ENCODE measurements at places on chromosomes 7 and 10.

- no peak for DNase-seq
Measured at GRCh38 chr7:17611611-17612010, 313.2 kb downstream of the AHR start.

DNA sequence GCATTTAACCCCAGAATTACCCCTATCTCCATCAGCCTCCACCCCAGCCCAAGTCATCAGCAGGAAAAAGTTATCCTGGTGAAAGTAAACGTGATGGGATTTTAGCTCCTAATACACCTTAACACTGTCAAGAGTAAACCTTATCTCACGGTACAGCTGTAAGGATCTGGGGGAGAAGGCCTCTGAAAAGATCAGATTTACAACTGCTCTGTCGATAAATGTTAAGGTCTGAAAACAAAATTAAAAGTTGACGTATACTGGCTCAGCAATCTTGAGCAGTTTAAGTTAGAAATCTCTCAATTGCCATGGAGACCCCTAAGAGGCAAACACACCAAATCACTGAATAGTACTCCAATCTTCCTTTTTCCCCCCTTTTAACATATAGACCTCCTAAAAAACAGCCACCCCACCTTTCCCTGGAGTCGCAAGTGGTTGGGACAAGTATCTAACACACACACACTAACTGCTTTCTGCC is 6.1 kb downstream of the SKAP2 start:
- no peak for DNase-seq

DNA sequence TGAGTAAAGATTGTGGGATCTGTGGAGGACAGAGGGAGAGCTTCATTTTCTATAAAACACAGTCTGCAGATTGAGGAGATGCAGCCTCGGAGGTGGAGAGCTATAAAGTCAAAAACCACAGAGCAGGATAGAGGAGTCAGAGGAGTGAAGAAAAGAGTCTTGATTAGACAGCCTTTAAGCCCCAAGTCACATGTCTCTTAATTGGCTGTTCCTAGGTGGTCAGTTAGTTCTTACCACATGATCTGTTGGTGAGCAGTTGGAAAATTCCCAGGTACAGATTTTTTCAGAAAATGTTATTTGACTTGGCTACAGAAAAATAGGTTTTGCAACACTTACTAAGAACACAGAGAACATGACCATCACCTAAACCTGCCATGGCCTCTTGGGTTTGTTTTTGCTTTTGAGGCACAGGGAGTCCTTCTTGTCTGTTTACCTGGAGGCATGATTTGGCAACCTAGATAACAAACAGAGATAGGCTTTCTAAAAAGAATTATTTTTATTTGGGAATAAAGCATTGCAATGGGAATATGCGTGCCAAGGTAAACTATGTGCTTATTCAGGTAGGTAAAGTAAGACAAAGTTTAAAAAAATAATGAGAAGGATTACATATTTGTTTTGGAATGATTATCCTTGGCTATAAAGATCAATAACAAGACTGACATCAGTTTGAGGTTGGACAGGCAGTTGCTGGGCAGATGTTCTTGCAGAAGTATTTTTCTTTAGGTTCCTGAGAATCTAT is 604 bp upstream of the CYP3A43 start:
- no peak for DNase-seq

DNA sequence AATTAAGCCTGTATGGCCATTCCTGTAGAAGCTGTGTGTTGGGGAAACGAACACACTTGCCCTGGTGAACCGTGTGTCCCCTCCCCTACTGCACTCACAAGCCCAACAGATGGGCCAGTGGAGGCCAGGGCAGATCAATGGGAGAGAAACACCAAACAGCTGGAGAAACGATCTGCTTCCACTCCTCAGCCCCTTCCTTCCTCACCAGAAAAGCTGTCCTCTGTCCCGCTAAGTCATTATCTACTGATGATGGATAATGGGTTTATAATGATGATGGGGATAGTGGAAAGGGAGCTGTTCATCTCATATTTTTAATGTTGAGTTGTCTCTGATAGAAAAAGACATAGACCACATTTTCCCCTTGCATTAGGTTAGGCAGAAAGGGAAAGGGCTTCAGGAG is 99.7 kb downstream of the ELMO1 start:
- DNase-seq = no peak

DNA sequence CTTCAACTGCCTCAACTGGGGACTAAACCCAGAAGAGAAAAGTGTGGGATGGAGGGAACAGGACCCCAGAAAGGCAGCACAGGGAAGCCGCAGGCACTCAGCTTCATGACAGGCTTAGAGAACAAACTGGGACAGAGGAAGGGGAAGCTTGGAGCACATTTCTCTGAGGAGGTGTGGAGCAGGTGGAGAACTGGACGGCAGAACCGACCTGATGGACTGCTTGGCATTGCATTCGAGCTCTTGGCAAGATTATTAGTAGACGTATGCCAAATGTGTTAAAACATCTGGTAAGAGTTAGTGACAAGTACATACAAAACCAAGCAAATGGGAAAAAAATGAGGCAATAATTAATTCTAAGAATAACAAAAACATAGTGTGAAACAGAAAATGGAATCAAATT is 335.7 kb downstream of the SFMBT2 start:
- no peak for DNase-seq

All from left hindlimb (tissue), 1 donor.